PC-3 (cell line): ENCODE measurements at places on chromosomes 12 and 14. TPM values are rescaled to one million over a fixed set of nuclear protein-coding genes. Genes with fewer than 3 reads are reported as not detected.

DNA sequence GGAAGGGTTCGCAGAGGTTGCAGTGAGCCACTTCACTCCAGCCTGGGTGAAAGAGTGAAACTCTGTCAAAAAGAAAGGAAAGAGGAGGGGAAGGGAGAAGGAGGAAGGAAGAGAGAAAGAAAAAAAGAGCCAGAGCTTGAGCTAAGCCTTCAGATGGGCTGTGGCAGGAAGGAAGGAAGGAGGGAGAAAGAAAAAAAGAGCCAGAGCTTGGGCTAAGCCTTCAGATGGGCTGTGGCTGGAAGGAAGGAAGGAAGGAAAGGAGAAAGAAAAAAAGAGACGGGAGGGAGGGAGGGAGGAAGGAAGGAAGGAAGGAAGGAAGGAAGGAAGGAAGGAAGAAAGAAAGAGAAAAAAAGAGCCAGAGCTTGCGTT, 13.6 kb upstream of the ANKRD9 start:
- DNase-seq: no peak

The B4GALNT3 gene
- 3.7 and 5.0 TPM in 2 replicates for total RNA-seq

The BHLHE41 gene
- total RNA-seq: 77.6 and 81.0 TPM in 2 replicates

The GPR84 gene
- total RNA-seq: not detected in 2 replicates

- DNase-seq: no peak
Observed at GRCh38 chr12:29638528-29638927, 141.0 kb upstream of the OVCH1 start.

- no peak for DNase-seq
Observed at GRCh38 chr14:95133282-95133681, 24.0 kb downstream of the DICER1 start.
